Smooth muscle cell of the coronary artery (primary cell): ENCODE measurements at places on chromosomes 2 and 18. TPM values are rescaled to one million over a fixed set of nuclear protein-coding genes. Genes with fewer than 3 reads are reported as not detected.

CKAP2L gene
- 0.94 and 2.1 TPM in 2 replicates for total RNA-seq

SERPINB10 gene
- not detected in 2 replicates for total RNA-seq

ALPI gene
- total RNA-seq, result not detected in 2 replicates

EFEMP1 gene
- 2,454 and 4,421 TPM in 2 replicates for total RNA-seq

B3GNT7 gene
- 0.75 TPM in 1 of 2 replicates, not detected in the other for total RNA-seq

MAPK4 gene
- not detected in 2 replicates for total RNA-seq

ACTG2 gene
- 0.35 and 0.60 TPM in 2 replicates for total RNA-seq

SERPINB11 gene
- total RNA-seq, result 0.12 TPM in 1 of 2 replicates, not detected in the other

NEDD4L gene
- total RNA-seq, result 2.5 and 3.1 TPM in 2 replicates

EFR3B gene
- total RNA-seq, result 1.1 and 3.0 TPM in 2 replicates

PDE1A gene
- 6.5 and 26.8 TPM in 2 replicates for total RNA-seq

IL1A gene
- total RNA-seq, result 4.1 TPM in 1 of 2 replicates, not detected in the other

DAPL1 gene
- not detected in 2 replicates for total RNA-seq

CD8A gene
- not detected in 2 replicates for total RNA-seq

CEP76 gene
- total RNA-seq, result 6.4 and 8.9 TPM in 2 replicates

ALKAL2 gene
- not detected in 2 replicates for total RNA-seq

SP5 gene
- not detected in 2 replicates for total RNA-seq

HOXD11 gene
- not detected in 2 replicates for total RNA-seq

ASAP2 gene
- 18.6 and 48.1 TPM in 2 replicates for total RNA-seq

TRIM43 gene
- not detected in 2 replicates for total RNA-seq

PFN4 gene
- 0.60 TPM in 1 of 2 replicates, not detected in the other for total RNA-seq

EVA1A gene
- 16.3 and 48.0 TPM in 2 replicates for total RNA-seq

SCG2 gene
- total RNA-seq, result 1.3 and 36.4 TPM in 2 replicates

CCDC138 gene
- 2.8 and 3.0 TPM in 2 replicates for total RNA-seq

CHRND gene
- not detected in 2 replicates for total RNA-seq

HADHA gene
- 105 and 129 TPM in 2 replicates for total RNA-seq

CLASP1 gene
- total RNA-seq, result 22.3 and 24.8 TPM in 2 replicates

MPPE1 gene
- 19.5 and 25.7 TPM in 2 replicates for total RNA-seq

SLC16A14 gene
- total RNA-seq, result 0.47 and 3.2 TPM in 2 replicates

CRACDL gene
- 1.2 TPM in 1 of 2 replicates, not detected in the other for total RNA-seq

APCDD1 gene
- total RNA-seq, result 0.15 and 10.5 TPM in 2 replicates

GPR55 gene
- total RNA-seq, result not detected in 2 replicates

ACOXL gene
- total RNA-seq, result not detected in 2 replicates

KCNS3 gene
- total RNA-seq, result 0.70 and 3.8 TPM in 2 replicates

TEKT4 gene
- not detected in 2 replicates for total RNA-seq

SLC19A3 gene
- total RNA-seq, result 0.23 and 2.1 TPM in 2 replicates

CCDC102B gene
- total RNA-seq, result 7.6 and 16.9 TPM in 2 replicates

SIX2 gene
- 0.38 and 0.47 TPM in 2 replicates for total RNA-seq

ANKRD30BL gene
- not detected in 2 replicates for total RNA-seq

CRYBA2 gene
- total RNA-seq, result not detected in 2 replicates

CAPN13 gene
- not detected in 2 replicates for total RNA-seq

AUP1 gene
- total RNA-seq, result 78.0 and 99.1 TPM in 2 replicates

FMNL2 gene
- 12.6 and 13.6 TPM in 2 replicates for total RNA-seq

NR4A2 gene
- 0.08 TPM in 1 of 2 replicates, not detected in the other for total RNA-seq

UGT1A6 gene
- total RNA-seq, result 0.08 TPM in 1 of 2 replicates, not detected in the other

SNORC gene
- total RNA-seq, result 0.59 and 0.83 TPM in 2 replicates

RUFY4 gene
- 0.08 TPM in 1 of 2 replicates, not detected in the other for total RNA-seq
